ENCODE measurements at places on chromosomes 2 and 18.

- DNase-seq = no peak
Measured at GRCh38 chr2:192932376-192932775, 737.6 kb upstream of the TMEFF2 start.

DNA sequence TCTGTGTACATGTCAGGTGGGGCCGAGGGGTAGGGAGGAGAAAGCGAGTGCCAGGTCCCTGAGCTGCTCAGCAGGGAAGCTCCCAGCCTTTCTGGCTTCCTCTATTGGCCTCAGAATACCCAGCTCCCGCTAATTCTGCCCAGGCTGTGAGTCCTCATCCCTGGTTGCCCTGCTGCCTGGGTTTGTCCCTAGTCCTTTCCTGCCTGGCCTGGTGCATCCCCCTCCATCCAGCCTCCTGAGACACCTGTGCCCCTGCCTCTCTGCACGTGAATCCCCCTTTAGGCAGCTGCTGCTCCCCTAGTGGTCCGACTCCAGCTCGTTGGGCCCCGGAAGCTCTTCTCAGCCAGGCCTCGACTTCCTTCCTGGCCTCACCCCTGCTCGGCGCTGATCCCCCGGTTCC, 54.6 kb downstream of the INHBB start:
- DNase-seq = no peak

- DNase-seq = no peak
Measured at GRCh38 chr2:217353591-217353990, 493.7 kb upstream of the TNP1 start.

DNA sequence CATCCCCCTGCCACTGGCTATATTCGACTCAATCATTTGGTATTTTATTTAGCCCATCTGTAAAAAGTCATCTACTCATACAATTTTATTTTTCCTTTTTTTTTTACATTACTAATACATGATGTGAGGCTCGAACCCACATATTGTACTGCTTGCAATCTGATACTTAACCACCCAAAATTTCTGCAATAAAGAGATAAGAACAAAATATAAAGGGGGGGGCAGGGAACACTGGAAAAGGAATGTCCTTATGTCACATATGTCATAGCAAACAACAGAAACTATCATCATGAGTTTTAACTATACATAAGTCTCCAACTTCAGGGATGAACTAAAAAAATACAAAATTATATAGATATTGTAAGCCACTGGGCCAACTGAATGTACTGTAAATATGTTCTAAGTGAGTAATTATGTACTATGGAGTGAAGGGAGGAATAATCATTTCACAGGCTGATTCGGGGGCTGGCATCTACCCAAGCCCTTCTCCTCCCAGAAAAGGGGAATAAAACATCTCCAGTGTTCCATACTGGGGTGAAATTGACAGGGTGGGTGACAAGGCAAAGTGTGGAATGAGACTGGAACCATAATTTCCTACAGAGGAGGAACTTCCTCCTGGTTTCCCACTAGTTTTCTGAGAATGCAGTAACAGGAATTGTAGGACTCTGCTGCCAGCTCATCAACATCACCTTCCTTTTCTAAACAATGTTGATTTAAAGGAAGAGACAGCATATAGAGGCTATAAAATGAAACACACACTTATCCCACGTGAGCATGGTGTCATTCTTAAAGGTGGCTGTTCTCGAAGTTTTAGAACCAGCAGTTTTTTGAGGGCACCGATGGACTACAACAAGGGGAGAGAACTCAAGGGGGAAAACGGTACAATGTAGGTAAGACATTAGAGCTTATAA, 79.5 kb downstream of the FARSB start:
- DNase-seq = no peak

DNA sequence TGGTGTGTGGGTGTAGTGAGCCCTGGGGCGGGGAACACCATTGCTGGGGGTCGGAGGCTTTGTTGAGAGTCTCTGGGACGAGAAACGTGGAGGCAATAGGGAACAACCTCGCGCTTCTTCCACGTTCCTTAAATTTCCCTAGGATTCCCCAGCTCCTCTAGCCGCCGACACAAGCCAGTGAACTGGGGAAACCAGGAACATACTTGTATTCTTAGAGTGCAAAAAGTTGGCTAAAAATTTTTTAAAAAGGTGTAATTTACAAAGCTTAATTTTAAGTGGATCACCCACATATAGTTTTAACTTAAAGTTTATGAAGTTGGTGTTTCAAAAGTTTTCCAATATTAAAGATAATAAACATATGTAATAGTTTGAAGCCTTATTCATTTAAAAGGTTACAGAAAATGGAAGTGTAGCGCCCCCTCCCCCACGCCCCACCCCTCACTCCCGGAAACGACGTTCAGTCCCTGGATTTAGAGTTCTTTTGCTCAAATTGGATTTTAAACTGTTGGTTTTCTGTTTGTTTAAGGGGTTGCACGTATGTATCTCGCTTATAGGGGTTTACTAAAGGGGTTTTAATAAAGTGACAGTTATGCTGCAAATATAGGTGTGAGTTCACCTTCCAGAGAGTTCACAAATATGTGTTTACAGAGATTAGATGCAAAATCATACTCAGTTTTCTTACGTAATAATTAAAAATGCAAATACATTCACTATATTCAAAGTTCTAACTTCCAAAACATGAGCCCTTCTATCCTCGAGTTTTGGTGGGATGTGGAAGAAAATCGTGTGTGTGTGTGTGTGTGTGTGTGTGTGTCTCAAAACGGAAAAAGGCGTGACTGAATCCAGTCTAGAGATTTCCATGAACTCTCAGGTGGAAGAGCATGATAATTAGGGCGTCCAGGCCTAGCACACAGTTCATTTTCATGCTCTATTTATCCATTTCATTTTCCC, 872 bp downstream of the DSG2 start:
- DNase-seq = no peak

GRCh38 chr2:193141-193671, 70.6 kb downstream of the SH3YL1 start:
- no peak for DNase-seq

DNA sequence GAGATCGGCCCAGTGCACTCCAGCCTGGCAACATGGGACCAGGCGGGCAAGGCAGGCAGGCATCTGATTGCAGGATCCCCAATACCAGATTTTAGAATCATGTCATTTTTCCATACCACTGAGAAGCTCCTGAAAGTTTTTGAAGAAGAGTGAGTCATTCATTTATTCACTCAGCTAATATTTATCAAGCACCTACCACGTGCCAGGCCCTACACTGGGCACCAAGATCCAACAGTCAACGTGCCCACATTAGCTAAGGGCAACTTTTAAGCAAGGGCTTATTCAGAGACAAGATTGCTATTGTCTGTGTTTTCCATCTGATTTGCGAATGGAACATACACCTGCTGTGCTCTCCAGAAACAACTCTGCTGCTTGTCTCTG, 126.8 kb upstream of the LGALSL start:
- no peak for DNase-seq

DNA sequence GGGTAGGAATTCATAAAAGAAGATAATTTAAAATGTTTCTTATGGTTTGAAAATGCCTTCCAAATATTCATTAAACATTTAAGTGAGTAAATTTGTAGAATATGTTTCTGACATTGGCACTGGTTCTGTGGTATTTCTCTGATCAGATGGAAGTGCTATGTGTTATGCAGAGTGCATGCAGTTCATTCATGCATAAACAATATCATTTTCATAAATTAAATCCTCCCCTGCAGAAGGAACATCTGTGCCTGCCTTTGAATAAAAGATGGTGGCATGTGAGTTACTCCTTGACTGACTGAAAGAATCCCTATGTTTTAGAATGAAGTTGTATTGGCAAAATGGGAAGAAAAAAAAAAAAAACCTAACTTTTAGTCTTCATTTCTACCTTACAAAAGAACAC, 5.9 kb downstream of the NEUROD1 start:
- DNase-seq = no peak

Measured in GOT3 (cell line).